Activated CD8-positive, alpha-beta T cell treated with anti-CD3 and anti-CD28 coated beads for 36 hours (primary cell): ENCODE measurements at places on chromosomes 7 and 10. TPM values are rescaled to one million over a fixed set of nuclear protein-coding genes. Genes with fewer than 3 reads are reported as not detected.

DNA sequence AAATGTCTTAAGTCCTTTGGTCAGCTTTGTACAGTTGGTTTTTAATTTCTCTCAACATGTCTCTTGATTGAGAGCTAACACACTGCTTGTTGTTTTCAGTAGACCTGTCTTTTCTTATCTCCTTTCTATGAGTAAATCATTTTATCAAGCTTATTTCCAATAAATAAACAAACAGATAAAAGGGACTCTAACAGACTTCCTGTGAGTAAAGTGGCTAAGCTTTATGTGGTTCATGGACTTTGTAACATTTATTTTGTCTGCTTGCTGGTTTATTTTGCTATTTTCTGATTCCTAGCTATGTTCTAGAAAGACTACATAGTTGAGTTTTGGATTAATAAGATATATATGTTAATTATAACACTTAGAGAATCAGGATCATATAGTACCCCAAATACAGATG, 27.1 kb downstream of the OR9A2 start:
- DNase-seq, result no peak

- no peak for DNase-seq
Measured at GRCh38 chr7:25967278-25968204, 184.5 kb upstream of the NFE2L3 start.

GRCh38 chr10:77795426-77796055, 131.0 kb downstream of the DLG5 start:
- no peak for DNase-seq

- no peak for DNase-seq
Measured at GRCh38 chr7:141409219-141409618, 142.0 kb upstream of the AGK start.

- no peak for DNase-seq
Measured at GRCh38 chr10:2618690-2619089, 448.7 kb upstream of the PFKP start.

- DNase-seq, result no peak
Measured at GRCh38 chr10:51246156-51246555, 171.9 kb downstream of the PRKG1 start.

DNA sequence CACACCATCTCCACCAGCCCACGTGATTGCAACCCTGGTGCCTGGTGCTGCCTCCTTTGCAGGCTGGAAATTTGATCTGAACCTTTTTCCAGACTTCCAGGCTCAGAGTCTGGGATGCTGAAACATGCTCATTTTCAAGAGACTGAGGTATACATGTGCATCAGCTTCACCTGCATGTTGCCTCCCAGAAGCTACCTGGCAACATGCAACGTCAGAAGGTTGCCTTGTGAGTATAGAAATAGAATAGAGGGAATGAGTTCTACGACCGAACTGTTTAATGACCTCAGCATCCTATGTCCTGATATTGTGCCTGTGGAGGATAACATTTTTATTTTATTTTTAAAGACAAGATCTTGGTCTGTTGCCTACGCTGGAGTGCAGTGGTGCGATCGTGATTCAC, 1.9 kb upstream of the ZNF212 start:
- no peak for DNase-seq

The AKR1C3 gene
- not detected for total RNA-seq

The STK31 gene
- total RNA-seq, result not detected

DNA sequence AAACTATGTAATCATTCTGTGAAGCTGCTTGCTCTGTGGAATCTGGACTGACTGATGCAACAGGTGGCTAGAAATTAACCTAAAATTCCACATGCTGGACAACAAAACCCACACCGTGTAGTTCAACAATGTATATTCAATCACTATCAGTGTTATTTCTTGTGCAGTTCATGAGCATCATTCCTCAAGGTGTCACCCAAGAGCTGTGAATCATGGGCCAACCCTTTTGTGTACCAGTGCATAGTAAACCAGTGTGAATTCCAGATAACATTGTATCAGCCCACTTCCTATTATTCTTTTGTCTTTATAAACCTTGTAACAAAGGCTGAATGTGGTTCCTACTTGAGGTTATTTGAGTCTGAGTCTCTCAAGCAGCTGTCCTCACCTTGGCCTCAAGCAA, 905.2 kb upstream of the ZNF722 start:
- DNase-seq, result no peak

The GRM8 gene
- not detected for total RNA-seq

- no peak for DNase-seq
Measured at GRCh38 chr7:1948887-1949680, 279.0 kb downstream of the ELFN1 start.

DNA sequence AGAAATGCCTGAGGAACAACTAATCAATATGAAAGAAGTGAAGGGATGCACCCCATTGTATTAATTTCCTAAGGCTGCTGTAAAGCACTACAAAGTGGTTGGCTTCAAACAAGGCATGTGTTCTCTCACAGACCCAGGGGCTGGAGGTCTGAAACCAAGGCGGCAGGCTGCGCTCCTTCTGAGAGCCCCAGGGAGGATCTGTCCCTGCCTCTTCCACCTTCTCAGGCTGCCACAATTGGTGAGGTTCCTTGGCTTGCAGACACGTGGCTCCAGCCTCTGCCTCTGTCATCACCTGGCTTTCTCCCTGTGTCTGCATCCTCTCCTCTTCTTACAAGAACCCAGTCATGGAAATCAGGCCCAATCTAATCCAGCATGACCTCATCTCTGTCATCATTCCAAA, 110.1 kb downstream of the TNS3 start:
- DNase-seq, result no peak

DNA sequence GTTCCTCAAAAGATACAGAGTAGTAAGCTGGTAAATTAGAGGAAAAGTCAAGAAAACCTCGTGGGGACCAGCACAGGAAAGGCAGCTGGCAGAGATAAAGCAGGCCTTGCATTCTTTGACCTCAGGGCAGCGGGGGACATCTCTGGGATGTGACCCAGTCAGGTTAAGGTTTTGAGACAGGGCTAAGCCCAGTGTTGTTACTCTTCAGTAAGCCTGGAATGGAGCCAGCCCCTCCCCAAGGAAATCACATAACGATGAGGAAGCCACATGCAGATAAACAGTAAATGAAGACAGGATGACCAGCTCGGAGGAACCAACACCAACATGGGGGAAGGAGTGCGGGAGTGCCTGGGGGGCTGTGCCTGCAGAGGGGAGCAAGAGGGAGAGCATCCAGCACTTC, 99.6 kb downstream of the JAZF1 start:
- DNase-seq, result no peak

DNA sequence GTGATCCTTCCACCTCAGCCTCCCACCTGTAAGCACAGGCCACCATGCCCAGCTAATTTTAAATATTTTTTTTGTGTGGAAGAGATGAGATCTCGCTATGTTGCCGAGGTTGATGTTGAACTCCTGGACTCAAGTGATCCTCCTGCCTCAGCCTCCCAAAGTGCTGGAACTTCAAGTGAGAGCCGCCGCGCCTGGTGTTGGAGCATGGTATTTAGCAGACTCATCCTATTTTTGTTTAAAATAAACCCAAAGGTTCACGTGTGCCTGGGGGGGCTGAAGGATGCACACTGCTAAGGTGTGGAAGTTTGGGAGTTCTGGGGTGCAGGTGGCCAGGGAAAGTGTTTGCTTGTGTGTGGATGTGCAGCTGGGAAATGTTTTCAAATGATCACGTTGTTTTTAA, 18.1 kb downstream of the PDGFA start:
- no peak for DNase-seq

The IFIT1B gene
- total RNA-seq, result not detected
